ENCODE measurements at places on chromosomes 1 and 21.

- DNase-seq = peak; percentile 43
These were observed 45.9 kb upstream of the TNFSF4 start for GRCh38 chr1:173253046-173253445.

DNA sequence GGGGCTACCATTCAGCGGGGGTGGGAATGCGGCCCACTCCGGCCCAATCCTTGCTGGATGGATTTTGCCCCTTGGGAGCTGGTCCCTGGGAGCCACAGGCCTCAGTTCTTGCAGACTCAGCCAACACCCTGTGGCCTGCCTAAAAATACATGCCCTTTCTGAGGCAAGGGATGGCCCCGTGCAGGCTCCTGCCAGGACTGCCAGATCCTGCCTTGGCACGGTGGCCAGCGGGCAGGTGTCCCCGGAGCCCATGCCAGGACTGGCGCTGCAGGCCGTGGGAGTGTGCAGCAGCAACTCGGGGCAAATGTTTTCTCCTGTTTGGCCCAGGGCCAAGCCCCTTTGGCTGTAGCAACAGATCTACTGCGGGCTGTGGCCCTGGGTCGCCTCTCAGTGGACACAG is 1.6 kb upstream of the PANK4 start:
- no peak for DNase-seq

- DNase-seq = peak; percentile 81
These were observed 6.3 kb downstream of the TMEM234 start for GRCh38 chr1:32215629-32216480.

DNA sequence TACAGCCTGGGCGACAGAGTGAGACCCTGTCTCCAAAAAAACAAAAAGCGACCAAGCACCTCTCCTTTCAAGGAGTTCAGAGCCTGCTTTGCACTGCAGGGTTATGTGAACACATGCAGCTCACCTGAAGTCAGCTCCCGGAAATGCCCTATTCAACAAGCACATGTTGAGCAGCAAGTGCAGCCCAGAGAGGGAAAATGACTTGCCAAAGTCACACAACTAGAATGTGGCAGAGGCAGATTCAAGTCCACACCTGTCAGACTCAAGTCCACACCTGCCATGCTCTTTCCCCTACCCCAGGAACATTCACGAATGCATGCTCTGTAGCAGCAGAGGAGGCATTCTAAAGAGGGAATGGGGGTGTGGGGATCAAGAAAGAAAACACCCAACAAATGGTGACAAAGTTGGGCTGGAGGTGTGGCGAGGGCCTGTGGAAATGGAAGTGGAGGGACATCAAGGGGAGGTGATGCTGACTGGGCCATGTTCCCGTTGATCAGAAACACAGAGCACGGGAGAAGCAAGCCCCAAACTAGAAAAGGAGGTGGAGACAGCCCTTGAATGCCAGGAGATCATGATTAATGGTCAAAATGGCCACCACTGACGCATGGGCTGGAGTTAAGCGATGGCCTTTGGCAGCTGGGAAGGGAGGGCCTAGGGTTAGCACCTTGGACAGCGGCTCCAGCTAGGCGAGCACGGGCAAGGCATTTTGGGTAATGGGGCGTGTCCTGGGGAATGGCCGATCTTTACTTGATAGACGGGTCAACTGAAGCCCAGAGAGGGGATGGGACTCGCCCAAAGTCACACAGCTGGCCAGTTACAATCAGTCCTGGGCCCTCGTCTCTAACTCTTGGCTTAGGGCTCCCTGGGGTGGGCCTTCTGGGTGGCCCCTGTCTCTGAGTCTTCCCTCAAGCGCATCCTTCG is 21.5 kb downstream of the RAP1GAP start:
- peak; percentile 78 for DNase-seq

GRCh38 chr1:96414598-96414997 is 307.0 kb upstream of the PTBP2 start:
- no peak for DNase-seq

GRCh38 chr1:11753555-11754208 is 8.3 kb upstream of the C1orf167 start:
- no peak for DNase-seq
